ENCODE measurements at places on chromosomes 7 and 10. TPM values are rescaled to one million over a fixed set of nuclear protein-coding genes. Genes with fewer than 3 reads are reported as not detected.
A peak's percentile ranks its signal among the peaks of the same experiment; 100 is the strongest.

- peak; percentile 97 for DNase-seq
Measured at GRCh38 chr7:116524609-116525297, at the start of gene CAV1. Gene CAV1 (plus strand): TSS chr7:116525036. CDS start chr7:116525063, 27 bp downstream.

DNA sequence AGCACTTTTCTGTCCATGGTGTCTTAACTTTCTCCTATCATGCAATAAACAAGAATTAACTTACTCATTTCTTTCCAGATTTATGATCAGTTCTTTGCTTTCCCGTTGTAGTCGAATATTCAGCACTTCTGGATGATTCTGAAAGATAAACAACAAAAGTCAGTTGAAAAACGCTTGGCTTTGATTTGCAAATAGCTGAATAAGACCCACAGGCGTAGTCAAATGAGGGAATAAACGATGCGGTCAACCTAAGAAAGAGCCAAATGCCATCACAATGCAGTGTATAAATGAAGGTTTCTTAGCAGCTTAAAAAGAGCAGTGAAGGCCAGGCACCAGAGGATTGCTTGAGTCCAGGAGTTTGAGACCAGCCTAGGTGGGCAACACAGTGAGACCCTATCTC is 109.4 kb downstream of the ADAM12 start:
- DNase-seq = no peak

GRCh38 chr10:26879744-26880143 is 19.0 kb upstream of the ABI1 start:
- peak; percentile 9 for DNase-seq

Gene BICC1
- total RNA-seq = 1.3 TPM

- no peak for DNase-seq
Measured at GRCh38 chr7:6607651-6608051, 7.8 kb upstream of the ZNF853 start.

DNA sequence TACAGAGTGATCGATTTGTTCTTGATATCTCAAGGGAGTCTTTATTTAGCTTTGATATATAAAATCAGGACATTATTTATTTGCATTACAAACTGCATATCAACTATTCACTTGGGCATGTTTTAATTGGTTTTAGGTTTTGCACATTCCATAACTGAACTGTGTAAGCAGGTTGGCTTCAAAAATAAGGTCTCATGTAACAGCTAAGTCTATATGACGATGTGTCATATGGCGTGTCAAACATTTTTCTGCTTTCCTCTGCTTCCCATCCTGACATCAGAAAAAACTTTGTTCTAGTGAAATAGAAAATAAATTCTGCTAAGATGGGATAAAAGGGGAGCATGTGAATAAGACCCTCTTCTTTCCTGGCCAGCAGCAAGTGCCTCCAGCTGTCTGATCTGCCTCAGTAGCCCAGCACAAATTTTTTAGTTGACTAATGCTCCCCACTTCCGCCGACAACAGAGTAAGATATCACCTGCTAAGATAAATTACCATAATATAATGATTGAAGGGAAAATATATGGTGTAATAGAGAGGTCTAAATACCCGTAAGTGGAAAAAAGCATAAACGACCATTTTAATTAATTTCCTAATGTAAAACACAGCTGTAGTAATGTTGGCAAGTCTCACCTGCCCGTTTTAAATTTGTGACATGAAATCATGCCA is 180.5 kb downstream of the TAX1BP1 start:
- DNase-seq = peak; percentile 33

Gene SLC16A9
- 34.1 TPM for total RNA-seq

DNA sequence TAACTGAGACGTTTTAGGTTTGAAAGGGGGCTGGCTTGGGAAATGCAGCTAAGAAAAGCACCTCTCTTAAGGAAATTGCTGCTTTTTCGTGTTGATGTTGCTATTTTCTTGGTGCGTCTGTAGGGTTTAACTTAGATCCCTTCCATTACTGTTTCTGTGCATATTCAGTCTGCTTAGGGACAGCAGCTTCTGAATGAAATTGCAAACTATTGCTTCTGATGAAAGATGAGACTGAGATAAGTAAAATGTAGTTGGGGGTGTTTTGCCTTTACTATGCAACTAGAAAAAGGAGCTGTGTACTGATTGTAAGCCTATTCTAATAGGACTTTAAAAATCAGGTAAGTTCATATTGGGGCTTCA is 772 bp downstream of the HDAC9 start:
- no peak for DNase-seq

- DNase-seq = no peak
Measured at GRCh38 chr7:85516675-85517074, 329.8 kb upstream of the SEMA3D start.

DNA sequence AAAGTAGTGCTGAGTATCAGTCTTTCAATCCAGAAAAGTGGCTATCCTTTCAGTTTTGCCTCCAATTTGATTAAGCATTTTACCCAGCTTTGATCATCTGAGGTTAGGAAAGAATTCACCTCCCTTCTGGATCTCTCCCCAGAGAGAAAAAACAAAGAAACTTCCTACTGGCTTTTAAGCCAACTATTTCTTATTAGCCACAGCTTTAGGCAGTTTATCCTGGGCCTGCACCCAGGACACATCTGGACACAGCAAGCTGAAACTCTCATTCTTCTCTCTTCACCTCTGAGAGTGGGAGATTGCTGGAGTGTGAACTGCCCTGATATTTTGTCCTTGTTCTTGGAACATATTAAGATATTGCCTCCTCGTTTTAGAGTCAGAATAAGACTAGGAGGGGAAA is 43.5 kb upstream of the LSM8 start:
- no peak for DNase-seq

Gene PKD2L1
- not detected for total RNA-seq

- DNase-seq = no peak
Measured at GRCh38 chr10:58546722-58547445, 34.2 kb downstream of the BICC1 start.

DNA sequence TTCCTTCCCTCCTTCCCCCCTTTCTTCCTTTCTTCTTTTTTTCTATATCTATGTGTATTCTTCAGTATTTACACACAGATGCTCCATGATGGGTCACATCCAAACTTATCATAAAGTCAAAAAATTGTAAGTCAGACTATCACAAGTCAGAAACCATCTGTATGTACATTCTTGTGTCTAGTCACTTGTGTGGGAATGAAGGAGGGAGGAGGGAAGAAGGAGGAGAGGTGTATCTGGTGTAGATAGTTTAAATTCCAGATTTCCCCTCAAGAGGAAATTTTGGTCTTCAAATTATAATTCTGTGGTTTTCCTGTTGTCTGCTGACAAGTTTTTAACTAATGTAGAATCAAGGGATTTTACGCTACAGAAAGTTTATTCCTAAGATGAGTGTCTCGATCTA is 287.2 kb downstream of the ETV1 start:
- DNase-seq = no peak

- DNase-seq = peak; percentile 53
Measured at GRCh38 chr10:103709341-103709920, 145.9 kb downstream of the SH3PXD2A start.

GRCh38 chr7:89027781-89028180 is 232.2 kb upstream of the TEX47 start:
- no peak for DNase-seq

Gene LHFPL3
- not detected for total RNA-seq

GRCh38 chr10:60964257-60965235 is 20.6 kb upstream of the RHOBTB1 start:
- peak; percentile 92 for DNase-seq

Gene TDRD1
- 0.02 TPM for total RNA-seq

GRCh38 chr10:15242261-15242840 is 73.9 kb upstream of the NMT2 start:
- DNase-seq = no peak

GRCh38 chr10:9028231-9028630 is 973.7 kb downstream of the GATA3 start:
- no peak for DNase-seq

Gene CFAP70
- total RNA-seq = 0.36 TPM

DNA sequence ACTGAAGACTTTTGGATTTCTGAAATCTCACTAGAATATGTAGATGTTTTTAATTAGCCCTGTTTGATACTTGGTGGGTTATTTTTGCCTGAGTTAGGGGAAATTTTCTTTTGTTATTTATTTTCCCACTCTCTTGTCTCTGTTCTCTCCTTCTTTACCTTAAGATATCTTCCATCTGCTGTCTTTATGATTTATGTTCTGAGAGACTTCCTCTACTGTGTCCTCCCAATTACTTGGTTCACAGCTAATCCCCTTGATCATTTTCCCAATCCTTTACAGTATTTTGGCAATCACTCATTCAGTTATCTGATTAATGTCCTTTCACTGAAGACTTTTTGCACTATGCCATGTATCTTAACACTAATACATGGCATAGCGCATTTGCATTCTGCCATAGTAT is 49.5 kb upstream of the SRPK2 start:
- no peak for DNase-seq

Gene GIMAP1
- not detected for total RNA-seq

GRCh38 chr10:125163803-125164202 is 3.4 kb upstream of the CTBP2 start:
- no peak for DNase-seq

DNA sequence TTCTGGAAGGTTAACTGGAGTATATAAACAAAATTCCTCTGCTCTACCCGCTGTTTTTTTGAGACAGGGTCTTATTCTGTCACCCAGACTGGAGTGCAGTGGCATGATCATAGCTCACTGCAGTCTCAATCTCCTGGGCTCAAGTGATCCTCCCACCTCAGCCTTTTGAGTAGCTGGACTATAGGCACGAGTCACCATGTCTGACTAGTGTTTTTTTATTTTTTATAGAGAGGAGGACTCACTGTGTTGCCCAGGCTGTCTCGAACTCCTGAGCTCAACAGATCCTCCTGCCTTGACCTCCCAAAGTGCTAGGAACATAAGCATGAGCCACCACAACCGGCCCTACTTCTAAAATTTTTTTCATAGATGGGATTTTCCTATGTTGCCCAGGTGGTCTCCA is 2.2 kb downstream of the RAB18 start:
- DNase-seq = no peak

- DNase-seq = no peak
Measured at GRCh38 chr10:127418536-127419168, 130.5 kb upstream of the NPS start.

GRCh38 chr7:517774-518629 is 1.6 kb downstream of the PDGFA start:
- peak; percentile 33 for DNase-seq

DNA sequence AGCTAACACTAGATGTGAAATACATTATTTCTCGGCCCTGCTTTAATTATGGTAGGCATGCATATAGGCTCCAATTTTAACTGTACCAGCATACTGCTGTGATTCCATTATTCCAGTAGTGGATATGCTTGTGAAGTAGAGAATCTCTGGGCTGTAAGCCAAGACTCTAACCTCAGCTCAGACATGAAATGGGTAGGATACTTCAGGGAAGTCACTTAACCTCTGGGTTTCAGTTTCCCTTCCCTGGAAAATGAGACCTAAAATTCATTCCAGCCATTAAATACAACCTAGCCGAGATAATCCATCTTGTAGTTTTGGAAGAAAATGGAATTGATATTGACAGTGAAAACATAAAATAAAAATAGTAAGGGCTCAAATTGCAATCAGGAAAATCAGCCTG is 59.6 kb upstream of the TRIL start:
- peak; percentile 19 for DNase-seq

DNA sequence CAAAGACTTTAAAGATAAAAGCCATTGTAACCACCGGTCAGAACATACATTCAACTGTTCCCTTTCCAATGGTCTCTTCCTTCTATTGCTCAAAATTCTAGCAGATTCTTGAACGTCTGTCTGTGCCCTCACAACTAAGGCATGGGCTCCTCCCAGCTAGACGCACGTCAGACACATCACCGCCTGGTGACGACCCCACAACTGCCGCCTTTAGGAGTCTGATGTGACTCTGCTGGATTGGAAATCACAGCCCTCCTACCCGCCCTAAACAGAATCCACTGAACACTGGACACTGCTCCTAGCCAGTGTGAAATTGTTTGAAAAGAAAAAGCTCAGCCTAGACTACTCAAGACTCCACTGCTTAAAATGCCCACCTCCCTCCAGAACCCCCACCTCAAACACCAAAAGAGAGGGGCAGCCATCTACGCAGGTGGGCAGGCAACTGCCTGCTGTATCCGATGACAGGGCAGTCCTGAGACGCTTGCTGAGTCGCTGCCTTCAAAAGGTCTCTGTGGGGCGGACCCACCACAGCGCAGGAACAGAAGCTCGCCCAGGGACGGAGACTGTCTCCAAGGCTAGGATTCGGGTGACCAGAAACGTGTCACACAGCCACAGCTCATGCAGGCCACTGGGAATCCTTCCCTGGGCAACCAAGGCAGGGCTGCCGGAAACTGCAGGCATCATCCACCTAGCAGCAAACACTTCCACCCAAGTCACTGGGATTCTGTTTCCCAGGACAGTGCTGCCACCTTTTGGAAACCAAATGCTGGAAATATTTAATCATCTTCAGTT is 34.7 kb downstream of the GSDME start:
- peak; percentile 34 for DNase-seq

DNA sequence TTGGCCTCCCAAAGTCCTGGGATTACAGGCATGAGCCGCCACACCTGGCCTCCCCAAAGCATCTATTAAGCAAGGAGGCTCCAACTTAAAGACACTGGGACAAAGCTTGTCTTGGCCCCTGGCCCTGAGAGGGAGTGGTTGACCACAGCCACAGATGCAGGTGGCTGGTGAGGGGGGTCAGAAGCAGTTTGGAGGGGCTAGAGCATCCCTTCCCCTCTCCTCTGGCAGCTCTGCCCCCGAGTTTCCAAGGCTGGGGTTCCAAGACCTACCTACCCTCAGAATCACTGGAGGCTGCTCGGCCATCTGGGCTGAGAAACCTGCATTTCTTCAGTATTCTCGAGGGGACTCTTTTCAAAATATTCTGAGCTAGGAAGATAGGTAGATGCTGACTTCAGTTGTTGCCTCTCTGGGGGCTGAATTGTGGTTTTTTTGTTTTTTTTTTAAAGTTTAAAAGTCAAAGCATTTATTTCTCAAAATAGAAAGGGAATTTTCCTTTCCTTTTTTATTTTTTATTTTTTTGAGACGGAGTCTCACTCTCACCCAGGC is 32.6 kb downstream of the DDIT4 start:
- DNase-seq = no peak

DNA sequence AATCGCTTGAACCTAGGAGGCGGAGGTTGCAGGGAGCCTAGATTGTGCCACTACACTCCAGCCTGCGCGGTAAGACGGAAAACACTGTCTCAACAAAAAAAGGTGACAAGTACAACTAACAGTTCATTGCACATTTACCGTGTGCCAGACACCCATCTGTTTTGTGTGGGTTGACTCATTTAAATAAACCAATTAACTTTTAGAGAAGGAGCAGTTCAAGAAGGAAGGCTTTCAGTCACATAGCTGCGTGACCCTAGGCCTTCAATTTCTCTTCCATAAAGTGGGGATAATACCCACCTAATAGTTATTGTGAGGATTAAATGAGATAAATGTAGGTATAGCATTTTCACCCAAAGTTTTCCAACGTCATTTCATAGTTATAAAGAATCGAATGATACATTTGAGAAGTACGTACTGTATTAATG is 52.3 kb upstream of the KDM7A start:
- DNase-seq = no peak
